ENCODE measurements at places on chromosomes 5 and 9.
A peak's percentile ranks its signal among the peaks of the same experiment; 100 is the strongest.

DNA sequence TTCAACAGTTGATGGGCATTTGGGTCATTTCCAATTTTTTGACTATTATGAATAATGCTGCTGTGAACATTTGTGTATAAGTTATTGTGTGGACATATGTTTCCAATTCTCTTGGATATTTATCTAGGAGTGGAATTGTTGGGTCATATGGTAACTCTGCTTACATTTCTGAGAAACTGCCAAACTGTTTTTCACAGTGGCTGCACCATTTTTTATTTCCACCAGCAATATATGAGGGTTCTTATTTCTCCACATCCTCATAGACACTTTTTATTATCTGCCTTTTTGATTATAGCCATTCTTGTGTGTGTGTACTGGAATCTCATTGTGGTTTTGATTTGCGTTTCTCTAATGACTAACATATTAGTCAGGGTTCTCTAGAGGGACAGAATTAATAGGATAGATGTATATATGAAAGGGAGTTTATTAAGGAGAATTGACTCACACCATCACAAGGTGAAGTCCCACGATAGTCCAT is 14.7 kb upstream of the MED27 start:
- no peak for DNase-seq

DNA sequence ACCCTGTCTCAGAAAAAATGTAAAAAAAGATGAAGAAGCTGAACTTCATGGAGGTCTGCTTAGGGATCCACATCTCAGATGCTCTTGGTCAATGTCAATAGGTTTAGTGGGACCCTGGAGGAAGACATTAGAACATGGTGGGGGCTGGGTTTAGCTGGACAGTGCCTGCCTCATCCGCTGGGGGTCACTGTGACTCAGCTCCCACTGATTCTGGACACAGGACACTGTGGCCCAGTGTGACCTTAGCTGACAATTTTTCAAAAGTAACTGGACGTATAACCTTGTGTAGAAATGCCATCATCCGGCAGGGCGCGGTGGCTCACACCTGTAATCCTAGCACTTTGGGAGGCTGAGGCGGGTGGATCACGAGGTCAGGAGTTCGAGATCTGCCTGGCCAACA is 7.3 kb upstream of the HNRNPAB start:
- DNase-seq = no peak

DNA sequence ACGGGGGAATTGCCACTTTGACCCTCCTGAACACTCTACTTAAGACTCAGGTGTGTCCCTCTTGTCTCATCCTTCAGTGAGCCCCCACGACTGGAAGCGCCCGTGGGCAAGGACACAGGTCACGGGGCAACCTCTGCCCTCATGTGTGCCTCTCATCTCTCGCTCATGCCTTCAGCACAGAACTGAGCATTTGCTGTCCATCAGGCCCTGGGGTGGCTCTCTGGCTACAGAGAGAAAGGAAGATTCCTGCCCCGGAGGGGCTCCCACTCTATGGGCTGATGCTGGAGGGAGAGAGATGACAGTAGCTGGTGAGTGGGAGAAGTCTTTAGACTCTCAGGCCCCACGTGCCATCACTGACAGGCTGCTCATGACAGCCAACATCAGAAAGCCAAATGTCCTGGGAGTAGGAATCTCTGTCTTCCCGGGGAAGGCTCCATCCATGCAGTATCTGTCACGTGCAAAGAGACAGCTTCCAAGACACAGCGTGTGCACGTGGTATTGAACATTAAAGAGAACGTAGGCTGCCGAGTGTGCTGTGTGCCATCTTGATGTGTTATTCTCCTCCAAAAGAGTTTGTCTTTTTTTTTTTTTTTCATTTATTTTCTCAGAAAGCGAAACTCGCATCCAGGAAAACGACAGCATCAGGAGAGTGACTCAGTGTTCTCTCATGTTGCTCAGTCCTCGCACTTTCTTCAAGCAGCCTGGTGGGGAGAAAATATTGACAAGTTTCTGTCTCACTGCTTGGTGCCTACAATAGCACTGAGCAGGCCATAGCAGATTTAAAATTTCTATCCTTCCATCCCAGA is 190.5 kb downstream of the GAS1 start:
- DNase-seq = no peak

GRCh38 chr9:7976856-7977255 is 177.3 kb upstream of the DMAC1 start:
- no peak for DNase-seq

- no peak for DNase-seq
These were observed 42.5 kb downstream of the FRMPD1 start for GRCh38 chr9:37693260-37693659.

- DNase-seq = peak; percentile 19
These were observed 107.5 kb downstream of the NDFIP1 start for GRCh38 chr5:142215915-142216681.

DNA sequence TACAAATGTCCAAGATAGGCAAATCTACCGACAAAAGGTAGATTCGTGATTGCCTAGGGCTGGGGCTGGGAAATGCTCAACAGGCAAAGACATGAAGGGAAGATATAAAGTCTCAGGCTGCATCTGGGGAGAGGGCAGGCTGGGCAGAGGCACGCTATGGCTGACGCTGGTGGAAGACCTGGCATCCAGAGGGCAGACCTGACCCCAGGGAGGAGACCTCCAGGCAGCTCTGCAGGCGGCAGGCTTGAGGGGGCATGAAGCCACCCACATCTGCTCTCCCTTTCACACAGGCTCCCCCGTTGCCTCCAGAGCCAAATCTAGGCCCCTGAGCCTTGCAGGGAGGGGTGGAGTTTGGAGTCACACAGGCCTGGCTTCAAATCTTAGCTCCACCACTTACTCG is 145.5 kb downstream of the PAX5 start:
- DNase-seq = no peak

GRCh38 chr9:76354221-76354620 is 40.0 kb downstream of the RFK start:
- DNase-seq = no peak

GRCh38 chr5:133938929-133939328 is 29.5 kb downstream of the C5orf15 start:
- DNase-seq = no peak

DNA sequence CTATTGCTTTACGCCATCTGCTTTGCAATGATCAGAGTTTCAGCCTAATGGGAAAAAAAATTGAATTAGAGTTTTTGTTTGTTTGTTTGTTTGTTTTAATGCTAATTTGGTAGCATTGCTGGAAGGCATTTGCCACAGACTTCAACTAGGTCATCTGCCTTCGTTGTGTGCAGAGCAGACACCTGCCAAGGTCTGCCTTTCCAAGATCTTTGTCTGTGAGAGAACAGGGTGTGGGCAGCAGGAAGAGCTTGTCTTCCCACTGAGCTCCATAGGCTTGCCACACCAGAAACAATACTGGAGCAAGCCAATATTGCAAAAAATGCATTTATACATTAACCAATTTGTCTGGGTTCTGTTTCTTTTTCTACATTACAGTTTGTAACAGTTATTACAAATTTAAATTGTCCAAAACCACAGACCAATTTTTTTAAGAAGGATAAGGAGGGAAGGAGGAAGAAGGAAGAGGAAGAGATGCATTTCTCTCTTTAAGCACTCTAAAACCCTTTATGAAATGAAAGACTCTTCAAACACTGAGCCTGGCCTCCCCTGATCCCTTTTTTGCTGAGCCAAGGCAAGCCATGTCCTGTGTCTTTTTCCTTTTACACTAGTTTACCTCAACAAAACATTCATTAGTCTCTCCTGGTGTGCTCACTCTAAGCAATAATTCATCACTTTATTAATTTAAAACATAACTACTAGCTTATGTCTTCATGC is 210.5 kb downstream of the SNX18 start:
- DNase-seq = no peak

DNA sequence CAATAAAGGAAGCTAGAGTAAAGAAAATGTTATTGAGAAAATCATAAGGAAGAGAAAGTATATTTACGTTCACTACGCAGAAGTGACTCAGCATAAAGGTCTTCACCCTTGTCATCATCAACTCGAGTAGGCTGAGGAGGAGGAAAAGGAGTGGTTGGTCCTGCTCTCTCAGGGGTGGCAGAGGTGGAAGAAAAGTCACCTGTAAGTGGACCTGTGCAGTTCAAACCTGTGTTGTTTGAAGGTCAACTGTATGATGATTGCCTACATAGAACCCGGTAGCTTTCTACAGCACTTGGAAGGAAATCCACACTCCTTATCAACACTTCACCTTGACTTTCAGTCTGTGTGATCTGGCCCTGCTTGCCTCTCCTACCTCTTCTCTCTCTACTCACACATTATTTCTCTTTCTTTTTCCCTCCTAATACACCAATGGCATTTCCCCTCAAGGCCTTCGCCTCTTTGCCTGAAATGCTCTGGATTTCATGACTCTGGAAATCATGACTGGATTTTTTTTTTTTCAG is 109.3 kb upstream of the CPEB4 start:
- DNase-seq = no peak

GRCh38 chr9:278651-279050 is 64.0 kb downstream of the DOCK8 start:
- no peak for DNase-seq

GRCh38 chr5:139837711-139838380 is 42.2 kb downstream of the PSD2 start:
- DNase-seq = no peak

GRCh38 chr9:135608294-135608998 is 30.9 kb downstream of the GLT6D1 start:
- no peak for DNase-seq

Data from NCI-H2029 (cell line).